ENCODE measurements at places on chromosomes 4 and X. TPM values are rescaled to one million over a fixed set of nuclear protein-coding genes. Genes with fewer than 3 reads are reported as not detected.

DNA sequence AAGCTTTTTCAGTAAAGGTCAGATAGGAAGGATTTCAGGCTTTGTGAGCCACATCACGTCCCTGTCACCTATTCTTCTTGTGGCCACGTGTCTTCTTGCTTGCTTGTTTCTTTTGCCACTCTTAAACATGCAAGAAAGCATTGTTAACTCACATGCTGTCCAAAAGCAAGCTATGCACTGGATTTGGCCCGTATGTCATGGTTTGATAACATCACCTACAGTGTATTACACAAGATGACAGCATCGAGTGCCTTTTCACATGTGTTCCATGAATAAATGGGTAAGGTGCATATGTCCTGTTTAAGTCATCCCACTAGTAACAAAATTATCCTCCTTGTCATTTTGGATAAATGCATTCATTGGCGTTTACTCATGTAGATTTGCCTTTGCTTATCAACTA is 468.0 kb upstream of the FAT1 start:
- no peak for ATAC-seq

SCD5 gene
- 19.8 TPM for total RNA-seq

FAT1 gene
- total RNA-seq, result 197 TPM

DNA sequence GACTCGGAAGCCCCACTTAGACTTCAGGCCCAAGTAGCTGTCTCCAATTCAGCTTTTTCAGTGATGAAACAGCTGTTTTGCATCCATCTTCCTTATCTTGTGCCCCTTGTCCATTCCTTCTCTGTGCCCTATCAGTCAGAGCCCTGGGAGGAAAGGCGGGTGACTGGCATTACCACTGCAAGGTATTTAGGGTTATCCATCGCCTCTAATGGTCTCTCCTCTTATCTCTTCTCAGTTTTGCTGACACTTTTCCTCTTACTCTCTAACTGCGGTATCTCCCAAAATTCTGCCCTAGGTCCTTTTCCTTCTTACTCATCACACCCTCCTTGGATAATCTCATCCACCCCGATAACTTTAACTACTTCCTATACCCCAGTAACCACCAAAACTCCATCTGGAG is 13.7 kb downstream of the GAB3 start:
- no peak for ATAC-seq

EDNRA gene
- 18.7 TPM for total RNA-seq

GRCh38 chr4:89254847-89255246 is 52.8 kb downstream of the GPRIN3 start:
- no peak for ATAC-seq

- ATAC-seq, result no peak
These were observed 35.7 kb upstream of the FMR1 start for GRCh38 chrX:147875866-147876596.

PPBP gene
- total RNA-seq, result not detected

GRCh38 chr4:88335092-88335665 is 43.5 kb upstream of the HERC6 start:
- ATAC-seq, result no peak

- no peak for ATAC-seq
These were observed 81.6 kb upstream of the FAT1 start for GRCh38 chr4:186805020-186805820.

DNA sequence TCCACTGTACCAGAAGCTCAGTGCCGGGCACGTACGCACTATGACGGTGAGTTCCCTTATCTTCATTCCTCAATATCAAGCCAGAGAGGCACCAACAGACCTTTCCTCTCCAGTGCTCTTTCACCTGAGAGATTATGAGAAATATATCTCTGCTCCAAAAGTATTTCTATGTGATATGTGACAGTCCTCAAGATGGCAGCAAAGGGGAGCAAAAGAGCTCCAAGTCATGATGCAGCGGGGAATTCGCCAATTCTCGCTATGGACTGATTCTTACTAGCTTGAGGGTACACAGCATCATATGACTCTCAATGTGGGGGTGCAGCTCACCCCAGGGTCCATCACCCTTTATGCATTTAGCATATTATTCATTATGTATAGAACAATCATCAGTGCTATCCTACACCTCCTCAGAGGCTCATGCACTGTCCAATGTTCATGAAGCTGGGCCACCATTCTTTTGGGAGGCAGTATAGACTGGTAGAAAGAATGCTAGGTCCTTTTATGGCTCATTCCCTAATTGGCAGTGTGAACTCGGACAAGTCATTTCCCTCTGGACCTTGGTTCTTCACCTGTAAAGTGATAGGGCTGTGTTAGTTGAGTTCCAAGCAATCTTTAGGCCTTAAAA is 12.8 kb upstream of the IQSEC2 start:
- no peak for ATAC-seq

LRAT gene
- total RNA-seq, result 0.40 TPM

DNA sequence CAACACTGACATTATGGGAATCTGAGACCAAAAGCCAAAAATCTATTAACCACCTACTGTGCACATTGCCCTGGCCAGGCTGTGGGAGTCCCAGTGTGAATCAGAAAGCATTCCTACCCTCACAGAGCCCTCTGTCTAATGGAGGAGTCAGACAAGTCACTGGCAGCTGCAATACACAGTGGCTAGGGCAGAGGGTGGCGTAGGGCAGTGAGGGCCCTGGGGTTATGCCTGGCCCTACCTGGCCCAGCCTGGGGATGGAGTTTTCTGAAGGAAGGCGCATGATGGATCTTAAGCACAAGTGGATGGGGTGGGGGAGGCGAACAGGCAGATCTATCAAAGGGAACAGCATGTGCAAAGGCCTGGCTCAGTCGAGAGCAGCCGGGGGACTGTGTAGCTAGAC is 10.8 kb downstream of the JAKMIP1 start:
- ATAC-seq, result no peak

DNA sequence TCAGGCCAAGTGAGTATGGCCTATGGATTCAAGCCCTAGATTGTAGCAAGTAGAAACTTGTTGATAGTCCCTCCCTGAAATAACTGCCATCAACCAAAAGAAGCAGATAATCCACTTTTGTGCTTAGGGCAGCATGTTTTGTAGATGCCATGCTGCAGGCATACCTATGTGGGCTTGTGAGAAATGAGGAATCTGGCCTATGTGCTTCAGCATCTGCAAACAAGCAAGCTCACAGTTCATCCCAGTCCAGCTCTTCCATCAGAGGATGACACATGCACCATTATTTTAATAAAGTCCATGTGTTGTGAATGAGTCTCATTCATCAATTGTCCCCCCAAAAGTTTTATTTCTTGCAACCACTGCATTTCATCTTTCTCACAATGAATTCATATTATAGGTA is 421.9 kb upstream of the DIPK2B start:
- no peak for ATAC-seq

CT47B1 gene
- not detected for total RNA-seq

DNA sequence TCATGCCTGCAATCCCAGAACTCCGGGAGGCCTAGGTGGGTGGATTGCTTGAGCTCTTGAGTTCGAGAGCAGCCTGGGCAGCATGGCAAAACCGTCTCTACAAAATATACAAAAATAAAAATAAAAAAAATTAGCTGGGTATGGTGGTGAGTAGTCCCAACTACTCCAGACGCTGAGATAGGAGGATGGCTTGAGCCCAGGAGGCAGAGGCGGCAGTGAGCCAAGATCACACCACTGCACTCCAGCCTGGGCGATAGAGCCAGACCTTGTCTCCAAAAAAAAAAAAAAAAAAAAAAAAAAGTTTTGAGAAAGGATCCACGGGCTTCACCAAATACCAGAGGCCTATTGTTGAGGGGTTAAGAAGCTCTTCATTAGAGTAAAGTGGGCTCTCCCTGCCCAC is 8.0 kb downstream of the SUPT20HL2 start:
- ATAC-seq, result no peak

TRAPPC11 gene
- total RNA-seq, result 42.1 TPM

GRCh38 chr4:116870686-116871085 is 214.7 kb downstream of the TRAM1L1 start:
- ATAC-seq, result no peak

DNA sequence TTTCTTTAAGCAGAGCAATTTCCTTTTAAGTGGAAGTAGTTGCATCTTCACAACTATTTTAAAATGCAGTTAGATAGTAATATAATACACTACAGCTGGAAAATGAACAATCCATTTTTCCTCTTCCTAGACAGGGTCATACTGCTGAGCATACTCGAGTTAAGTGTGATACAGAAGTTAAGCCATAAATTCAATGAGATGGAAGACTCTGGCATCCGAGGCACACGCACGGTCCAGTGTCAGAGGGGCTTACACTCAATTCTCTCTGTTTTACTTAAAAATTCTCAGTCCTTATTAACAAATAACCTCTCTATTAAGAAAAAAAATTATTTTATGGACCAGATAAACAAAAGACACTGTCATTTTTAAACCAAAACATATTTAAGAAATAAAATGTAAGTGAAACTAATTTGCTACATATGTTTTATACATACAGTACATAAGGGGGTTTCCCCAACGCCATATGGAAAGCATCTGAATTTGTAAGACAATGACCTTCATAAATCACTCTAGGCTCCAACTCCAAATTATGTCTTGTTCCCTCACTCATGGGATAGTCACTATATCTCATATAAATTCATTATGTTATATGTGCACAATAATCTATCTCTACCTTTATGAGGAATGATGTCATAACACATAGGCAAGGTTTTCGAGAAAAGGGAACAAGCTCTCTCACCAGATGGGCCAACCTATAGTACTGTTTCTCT is 315.3 kb downstream of the PAPSS1 start:
- ATAC-seq, result no peak

- ATAC-seq, result no peak
These were observed 3.7 kb downstream of the QRFPR start for GRCh38 chr4:121377076-121377475.

DNA sequence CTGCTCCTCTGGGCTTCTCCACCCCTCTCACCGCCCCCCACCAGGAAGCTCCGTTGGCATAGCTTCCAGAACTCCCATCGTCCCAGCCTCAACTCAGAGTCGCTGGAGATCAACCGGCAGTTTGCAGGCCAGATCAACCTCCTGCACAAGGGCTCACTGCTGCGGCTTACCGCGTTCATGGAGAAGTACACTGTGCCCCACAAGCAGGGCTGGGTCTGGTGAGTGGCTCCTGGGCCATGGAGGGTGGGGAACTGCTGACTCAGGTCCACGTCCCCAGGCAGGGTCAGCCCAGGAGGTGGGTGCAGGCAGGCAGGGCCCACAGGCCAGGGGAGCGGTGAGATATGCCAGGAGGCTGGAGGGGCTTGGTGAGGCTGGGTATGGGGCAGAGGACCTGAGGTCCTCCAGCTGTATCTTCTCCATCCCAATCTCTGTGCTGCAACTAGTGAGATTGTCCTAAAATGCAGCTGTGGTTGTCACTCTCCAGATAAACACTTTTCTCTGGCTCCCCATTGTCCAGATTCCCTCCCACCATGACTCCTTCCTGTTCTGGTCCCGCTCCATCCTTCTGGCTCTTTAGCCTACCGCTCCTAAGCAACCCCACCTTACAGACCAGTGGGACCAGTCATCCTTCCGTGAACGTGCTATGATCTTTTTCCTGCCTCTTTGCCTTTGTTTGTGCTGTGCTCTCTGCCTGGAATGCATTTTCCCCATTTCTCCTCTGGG is 71.9 kb downstream of the STARD8 start:
- ATAC-seq, result no peak

GRCh38 chr4:140098455-140099160 is 55.4 kb downstream of the MAML3 start:
- ATAC-seq, result no peak

- ATAC-seq, result no peak
These were observed 22.9 kb upstream of the TRIM2 start for GRCh38 chr4:153181293-153181692.

DNA sequence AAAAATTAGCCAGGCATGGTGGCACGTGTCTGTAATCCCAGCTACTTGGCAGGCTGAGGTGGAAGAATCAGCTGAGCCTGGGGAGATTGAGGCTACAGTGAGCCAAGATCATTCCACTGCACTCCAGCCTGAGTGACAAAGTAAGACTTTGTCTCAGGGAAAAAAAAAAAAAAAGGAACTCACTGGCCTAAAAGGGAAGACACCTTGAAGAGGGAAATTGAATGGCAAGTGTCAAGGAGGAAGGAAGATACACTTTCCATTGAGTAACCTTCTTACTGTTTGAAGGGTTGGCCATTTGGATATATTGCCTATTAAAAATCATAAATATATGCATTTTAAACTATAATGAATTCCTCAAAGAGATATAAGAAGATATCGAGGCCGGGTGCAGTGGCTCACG is 147.5 kb upstream of the FAM241A start:
- ATAC-seq, result no peak

DNA sequence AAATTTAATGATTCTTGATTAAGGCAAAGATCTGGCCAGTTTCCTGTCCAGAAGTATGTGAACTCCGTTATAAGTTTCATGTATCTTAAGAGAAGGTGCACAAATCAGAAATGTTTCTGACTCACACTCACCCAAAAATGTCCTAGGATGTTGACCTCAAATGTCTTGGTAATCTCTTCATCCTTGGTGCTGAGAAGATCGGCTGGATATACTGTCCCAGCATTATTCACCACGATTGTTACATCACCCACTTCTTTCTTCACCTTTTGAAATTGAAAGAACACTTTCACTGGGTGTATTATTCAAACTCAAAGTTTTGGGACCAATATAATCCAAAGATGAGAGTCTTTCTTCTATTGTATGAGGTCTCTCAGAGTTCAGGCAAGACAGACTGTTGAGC is 5.7 kb downstream of the HSD17B13 start:
- no peak for ATAC-seq

- no peak for ATAC-seq
These were observed 514.8 kb upstream of the TENM3 start for GRCh38 chr4:181728305-181728966.

SPANXB1 gene
- total RNA-seq, result not detected

PRKG2 gene
- total RNA-seq, result 3.9 TPM

DNA sequence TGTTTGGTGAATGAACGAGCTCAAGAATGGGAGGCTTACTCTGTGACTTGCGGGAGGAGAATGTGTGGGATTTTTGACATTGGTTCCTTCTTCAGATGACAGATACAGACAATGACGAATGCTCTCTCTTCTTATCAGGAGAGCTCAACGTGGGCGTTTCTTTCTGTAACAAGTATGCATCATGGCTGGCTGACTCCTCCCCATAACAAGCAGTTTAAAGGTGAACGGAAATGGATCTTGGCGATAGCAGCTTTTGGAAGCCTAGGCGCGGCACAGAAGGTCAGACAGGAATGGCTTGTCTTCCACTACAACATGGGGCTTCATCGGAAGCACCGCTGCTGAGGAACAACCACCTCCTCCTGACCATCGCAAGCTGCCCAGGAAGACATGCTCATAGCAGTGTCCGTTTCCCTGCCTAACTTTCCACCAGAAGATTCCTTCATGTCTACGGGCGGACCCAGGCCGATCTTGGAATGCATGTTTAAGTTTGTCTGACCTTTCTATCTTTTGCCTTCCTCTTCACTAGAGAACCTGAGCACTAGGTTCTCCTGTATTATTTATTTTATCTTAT is 18.3 kb upstream of the ACSL1 start:
- ATAC-seq, result no peak

- no peak for ATAC-seq
These were observed 816 bp downstream of the EREG start for GRCh38 chr4:74365761-74366160.

GRCh38 chr4:162461952-162462351 is 298.2 kb upstream of the FSTL5 start:
- no peak for ATAC-seq

GRCh38 chr4:155854582-155855226 is 11.4 kb downstream of the ASIC5 start:
- no peak for ATAC-seq

FAM114A1 gene
- 90.0 TPM for total RNA-seq

AFAP1 gene
- 32.0 TPM for total RNA-seq
